ENCODE measurements at places on chromosomes 6 and 20.

DNA sequence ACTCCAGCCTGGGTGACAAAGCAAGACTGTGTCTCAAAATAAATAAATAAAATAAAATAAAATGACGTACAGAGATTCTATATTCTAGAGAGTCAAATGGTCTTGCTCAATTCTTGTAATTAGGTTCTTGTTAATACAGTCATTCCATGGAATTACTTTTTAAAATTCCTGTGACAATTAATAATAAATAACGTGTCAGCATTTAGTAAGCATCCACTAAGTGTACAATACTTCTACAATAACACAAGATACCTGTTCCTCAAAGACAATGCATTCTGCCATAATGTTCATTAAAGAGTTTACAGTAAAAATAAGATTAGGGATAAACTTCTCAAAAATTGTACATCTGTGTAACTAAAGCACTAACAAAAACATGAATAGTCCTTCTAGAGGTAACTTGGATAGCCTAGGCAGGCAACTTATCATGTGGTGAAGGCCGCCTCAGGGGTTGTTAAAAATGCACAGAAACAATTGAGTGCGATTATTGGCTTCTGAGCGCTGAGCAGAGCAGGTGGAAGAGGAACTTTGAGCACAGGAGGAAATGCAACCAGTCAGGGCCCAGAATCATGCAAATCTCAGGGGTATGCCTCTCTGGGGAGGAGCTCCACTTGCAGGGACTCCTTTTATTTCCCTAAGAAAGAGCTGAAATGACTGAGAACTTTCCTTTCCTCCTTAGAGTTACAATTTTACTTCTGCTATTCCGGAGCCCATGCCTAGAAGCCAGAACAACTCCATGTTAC is 37.1 kb downstream of the QRSL1 start:
- DNase-seq: no peak

DNA sequence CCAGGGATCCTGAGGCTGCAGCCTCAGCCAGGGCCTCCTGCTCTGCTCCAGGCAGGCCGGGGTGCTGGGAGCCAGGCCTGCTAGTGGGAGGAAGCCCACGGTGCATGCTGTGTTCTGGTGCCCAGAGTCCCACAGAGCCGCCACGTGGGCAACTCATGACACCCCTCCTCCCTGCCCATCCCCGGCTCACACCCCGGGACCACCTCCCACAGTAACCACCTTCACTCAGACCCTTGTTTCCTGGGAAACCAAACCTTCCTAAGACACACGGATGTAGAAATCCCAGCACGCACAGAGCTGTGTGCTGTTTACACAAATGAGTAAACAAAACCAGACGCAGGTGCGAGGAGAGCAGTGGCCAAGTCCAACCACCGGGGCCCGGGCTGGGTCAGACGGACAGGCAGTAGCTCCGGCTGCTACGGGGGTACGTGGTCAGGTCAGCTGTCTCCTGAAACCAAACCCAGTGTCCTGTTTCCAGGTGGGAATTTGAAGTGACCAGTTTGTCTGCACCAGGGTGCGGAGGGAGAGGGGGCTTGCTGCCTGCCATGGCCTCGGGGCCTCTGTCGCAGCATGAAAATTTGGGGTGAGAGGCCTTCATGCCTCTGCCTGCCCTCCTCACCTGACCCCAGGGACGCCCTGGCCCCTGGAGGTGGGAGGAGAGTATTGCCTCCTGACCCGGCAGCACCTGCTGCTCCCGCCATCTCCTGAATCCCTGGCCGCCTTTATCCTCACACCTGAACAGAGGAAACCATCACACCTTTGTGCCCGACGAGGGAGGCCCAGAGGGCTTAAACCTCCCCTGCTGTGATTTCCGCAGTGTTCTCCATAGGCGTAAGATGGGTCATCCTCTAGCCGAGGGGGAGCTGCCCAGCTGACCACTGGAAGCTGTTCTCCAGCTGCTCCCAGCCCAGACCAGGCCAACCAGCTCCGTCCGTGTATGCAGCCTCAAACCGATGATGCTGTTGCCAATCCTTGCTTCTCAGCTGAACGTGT is 52.0 kb upstream of the SMOC2 start:
- DNase-seq: peak; percentile 47

GRCh38 chr6:137724018-137724403 is 143.0 kb upstream of the TNFAIP3 start:
- DNase-seq: no peak

- no peak for DNase-seq
Observed at GRCh38 chr6:28648035-28648877, 122.6 kb downstream of the GPX5 start.

DNA sequence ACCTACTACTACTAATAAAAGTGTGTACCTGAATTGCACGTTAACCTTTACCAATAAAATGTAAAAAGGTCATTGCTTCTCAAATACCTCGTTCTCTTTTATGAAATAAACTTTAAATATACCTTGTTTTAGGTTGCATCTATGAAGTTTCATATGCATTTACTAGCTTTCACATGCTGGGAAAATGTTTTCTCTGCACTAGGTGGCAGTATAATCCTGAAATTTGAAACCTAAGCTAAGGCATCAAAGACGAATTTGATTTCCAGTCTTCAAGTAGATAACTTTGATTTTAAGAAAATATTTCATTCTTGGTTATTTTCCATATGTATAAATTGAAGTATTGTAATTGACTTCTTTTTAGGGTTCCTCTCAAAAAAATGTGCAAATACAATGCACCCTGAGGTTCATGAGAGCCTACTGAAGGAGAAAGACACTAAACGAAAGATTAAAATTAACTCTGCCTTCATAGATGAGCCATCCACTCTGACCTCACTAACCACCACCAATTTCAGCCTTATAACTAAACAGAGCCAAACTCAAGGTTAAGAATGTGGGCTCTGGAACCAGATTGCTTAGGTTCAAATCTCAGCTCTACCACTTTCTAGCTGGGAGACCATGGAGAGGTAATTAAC is 7.3 kb upstream of the COL9A1 start:
- DNase-seq: no peak

DNA sequence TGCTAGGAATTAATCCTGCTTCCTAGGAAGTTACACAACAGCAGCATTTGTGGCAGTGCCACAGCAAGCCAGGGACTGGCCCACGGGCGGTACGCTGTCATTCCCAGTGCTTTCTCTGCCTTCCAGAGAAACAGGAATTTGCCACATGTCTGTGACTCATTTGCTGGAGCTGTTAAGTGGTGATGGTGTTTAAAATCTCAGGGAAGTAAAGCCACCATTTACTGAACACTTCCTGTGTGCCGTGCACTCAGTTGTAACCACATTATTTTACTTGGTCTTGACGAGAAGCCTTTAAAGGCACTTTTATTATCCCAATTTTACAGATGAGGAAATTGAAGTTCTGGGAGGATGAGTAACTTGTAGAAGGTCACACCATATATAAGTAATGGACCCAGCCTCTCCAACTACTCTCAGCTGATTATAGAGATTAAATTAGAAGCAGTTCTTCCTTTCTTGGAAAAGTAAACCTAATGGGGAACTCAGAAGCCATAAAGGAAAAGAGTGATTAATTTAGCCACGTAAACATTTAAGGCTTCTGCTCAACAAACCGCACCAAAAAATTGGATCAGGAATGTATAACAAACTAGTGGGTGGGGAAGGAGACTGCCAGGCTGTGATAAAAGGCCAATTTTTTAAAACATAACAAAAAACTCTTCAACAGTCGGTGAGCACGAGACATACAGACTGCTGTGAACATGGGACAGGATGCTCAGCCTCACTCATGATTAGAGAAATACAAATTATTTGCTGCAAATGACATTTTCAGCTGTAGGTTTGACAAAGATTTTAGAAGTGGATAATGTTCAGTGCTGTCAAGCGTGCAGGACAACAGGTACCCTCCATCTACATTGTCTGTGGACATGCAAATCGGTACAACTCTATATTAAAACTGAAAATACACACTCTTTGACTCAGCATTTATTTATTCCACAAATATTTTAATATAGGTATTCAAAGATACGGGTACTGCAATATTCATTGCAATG is 311.2 kb downstream of the NRN1 start:
- DNase-seq: peak; percentile 32

GRCh38 chr6:3340894-3341293 is 82.1 kb downstream of the PSMG4 start:
- DNase-seq: no peak

GRCh38 chr6:85714893-85715530 is 72.3 kb upstream of the SYNCRIP start:
- DNase-seq: no peak

DNA sequence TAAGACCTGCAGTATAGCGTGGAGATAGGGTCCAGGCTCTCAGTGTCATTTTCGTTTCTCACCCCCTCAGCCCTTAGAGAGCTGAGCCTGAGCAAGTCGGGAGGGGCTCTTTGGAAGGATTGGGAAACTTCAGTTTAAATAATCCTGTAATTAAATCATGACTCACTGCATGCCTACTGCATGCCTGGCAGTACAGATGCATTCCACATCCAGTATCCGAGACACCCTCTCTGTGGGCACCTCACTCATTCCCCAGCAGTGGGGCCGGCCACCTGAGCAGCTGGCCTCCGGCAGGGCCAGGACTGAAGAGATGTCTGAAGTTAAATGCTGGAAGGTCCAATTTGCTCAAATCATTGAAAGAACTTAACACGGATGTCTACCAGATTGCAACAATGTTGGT is 316.6 kb downstream of the THBS2 start:
- DNase-seq: no peak

DNA sequence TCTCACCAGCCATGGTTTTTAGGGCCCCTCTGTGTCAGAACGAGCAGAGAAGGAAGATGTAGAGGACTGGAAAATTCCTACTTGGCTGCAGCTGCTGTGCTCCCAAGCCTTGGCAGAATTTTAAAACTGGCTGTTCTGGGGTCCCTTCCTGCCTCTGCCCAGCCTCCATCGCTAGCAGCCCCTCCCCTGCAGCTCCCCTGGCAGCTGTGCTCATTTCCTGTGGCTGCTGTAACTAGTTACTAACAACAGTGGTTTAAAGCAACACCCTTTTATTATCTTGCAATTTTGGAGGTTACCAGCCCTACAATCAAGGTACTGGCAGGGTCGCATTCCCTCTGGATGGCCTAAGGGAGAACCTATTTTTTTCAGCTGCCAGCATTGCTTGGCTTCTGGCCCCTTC is 3.7 kb upstream of the CST11 start:
- DNase-seq: no peak

DNA sequence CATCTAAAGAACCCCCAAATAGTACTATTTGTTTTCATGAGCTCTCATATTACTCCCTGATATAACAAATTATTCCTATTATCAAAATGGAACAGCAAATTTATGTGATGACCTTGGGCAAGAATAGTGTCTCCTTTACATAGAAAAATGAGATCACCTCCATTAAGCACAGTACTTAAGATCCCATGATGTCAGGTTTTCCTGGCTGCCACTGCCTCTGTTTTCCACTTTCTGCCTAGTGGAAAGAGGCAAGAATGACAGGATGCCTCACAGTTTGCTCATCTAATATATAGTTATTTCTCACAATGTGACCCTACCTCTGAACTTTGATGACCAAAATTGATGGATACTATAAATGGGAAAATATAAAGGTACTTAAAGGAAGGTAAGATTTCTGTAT is 260.1 kb upstream of the SGK1 start:
- DNase-seq: no peak

GRCh38 chr20:60262967-60263603 is 304.9 kb downstream of the CDH26 start:
- no peak for DNase-seq

GRCh38 chr6:43127877-43128276 is 43.2 kb upstream of the SRF start:
- no peak for DNase-seq

- DNase-seq: no peak
Observed at GRCh38 chr20:19761841-19762240, 3.8 kb downstream of the RIN2 start.

GRCh38 chr6:100379386-100379785 is 85.3 kb downstream of the SIM1 start:
- DNase-seq: no peak

DNA sequence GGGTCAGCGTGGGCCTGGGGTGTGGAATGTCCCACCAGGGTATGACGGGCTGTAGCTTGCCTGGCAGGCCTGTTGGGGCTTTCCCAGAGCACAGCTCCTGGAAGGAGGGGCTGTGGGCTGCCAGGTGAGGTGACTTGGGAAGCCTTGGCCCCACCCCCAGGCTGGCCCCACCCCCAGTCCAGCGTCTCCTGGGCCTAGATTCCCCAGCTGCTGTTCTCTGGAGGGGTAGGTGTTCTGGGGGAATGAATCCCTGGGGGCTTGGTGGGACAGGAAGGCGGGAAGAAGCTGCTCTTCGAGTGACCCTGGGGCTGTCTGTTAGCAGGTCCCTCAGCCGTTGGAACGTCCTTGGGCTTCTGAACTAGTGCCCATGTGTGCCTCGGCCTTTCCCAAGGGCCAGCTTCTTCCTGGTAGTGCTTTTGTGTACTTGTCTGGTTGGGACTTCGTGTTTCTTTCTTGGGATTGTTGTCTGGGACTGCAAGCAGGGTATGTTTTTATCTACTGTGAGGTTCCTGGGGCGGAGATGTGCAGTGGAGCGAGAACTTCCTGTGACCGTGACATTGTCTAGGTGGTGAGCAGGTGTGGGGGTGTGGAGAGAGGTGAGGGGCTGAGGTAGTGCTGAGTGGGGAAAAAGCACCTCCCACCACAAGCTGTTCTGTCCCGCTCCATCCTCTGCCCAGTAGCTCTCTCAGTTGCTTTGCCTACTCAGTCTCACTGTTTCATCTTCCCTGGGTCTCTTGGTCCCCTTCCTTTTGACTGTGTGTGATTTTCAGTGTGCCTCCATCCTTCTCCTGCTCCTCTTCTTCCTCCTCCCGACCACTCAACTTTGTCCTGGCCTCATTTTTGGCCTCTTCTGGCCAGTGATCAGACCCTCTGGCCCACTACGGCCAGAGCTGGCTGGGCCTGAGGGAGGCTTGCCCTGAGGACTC is 1.3 kb upstream of the DDR1 start:
- DNase-seq: no peak

DNA sequence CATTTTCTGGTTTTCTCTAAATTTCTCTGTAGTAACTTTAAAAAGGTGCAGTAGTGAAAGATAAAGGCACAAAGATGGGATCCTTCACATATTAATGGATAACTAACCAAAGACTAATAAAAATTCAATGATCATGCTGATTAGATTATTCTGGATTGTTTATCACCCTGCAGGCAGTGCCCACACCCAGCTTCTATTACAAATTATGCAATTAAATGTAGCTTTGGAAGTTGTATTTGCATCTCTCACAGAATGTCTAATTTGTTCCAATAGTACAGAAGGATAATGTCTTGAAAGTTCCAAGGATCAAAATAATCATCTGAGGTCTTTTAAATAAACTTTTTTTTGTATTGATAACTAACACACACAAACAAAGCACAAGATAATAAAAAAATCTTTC is 837.6 kb downstream of the HACE1 start:
- no peak for DNase-seq

- DNase-seq: no peak
Observed at GRCh38 chr6:54655162-54655561, 191.4 kb upstream of the FAM83B start.

- no peak for DNase-seq
Observed at GRCh38 chr6:158640519-158640918, 4.0 kb downstream of the DYNLT1 start.

DNA sequence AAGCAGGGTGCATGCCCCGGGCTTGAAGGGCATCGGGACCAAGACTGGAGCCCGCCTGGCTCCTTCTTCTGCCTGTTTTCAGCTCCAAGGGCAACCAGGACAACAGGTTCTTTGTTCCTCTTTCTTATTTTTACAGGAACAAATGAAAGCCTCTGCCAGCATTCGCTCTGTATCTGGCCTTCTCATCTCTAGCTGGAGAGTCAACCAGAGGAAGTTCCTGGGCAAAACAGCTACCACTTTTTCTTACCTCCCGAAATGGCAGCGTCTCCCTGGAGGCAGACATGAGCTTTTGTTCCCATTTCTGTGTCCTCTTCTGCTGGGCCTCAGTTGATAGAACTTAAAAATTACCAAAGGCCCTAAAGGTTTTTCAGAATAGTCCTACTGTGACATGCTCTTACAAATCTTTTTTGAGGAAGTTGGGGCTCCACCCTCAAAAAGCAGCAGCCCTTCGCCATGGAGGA is 74.1 kb upstream of the NAA20 start:
- no peak for DNase-seq
